ENCODE measurements at places on chromosomes 1 and 21.

DNA sequence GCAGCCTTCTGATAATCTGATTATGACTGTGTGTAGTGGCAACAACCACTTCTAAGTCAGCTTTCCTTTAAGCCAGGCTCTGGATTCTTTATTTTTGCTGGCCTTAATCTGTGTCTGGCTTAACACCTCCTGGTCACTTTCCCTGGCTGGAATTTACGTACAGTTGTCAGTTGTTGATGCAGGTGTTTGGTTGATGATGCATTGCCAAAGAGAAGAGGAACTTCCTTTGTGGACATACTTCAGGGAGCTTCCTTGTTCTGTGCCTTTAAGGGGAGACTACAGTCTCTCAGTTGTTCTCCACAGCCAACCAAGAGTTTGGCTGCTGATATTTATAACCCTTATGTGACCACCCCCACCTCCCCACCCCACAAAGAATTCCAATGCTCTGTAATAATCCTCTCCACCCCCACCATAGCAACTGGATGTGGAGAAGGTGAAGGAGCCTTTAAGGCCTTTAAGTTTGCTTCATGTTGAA is 96.0 kb upstream of the BMP8A start:
- no peak for DNase-seq

DNA sequence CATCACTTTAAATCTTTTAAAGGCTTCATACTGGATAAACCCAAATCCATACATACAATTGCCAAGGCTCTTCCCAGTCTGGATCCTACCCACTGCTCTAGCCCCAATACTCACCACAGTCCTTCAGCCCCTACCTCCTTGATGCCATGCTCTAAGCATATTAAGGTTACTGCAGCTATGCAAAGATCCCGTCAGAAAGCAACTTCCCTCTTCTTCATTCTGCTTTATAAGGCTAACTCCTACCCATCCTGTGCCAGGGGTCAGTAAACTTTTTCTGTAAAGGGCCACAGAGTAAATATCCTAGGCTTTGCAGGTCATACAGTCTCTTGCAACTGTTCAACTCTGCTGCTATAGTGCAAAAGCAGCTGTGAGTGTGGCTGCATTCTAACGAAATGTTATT is 34.3 kb upstream of the MTF1 start:
- no peak for DNase-seq

DNA sequence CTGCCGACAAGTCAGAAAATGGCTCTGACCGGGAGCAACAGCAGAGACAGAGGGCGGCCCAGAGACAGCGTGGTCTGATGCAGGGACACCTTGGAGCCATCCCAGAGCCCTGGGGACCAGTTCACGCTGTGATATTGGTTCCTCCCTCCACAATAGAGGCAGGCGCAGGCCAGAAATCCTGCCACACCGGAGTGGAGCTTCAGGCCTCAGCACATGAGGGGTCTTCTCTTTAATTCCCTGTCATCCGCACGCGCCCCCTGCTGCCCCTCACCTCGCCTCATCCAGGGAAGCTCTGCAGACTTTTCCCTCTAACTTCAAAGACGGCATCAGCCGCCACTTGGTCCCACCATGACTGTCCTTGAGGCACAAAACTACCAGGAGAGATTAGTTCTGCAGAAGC is 75.5 kb upstream of the ANGPTL1 start:
- no peak for DNase-seq

GRCh38 chr1:160716013-160716412 is 4.4 kb upstream of the CD48 start:
- no peak for DNase-seq

DNA sequence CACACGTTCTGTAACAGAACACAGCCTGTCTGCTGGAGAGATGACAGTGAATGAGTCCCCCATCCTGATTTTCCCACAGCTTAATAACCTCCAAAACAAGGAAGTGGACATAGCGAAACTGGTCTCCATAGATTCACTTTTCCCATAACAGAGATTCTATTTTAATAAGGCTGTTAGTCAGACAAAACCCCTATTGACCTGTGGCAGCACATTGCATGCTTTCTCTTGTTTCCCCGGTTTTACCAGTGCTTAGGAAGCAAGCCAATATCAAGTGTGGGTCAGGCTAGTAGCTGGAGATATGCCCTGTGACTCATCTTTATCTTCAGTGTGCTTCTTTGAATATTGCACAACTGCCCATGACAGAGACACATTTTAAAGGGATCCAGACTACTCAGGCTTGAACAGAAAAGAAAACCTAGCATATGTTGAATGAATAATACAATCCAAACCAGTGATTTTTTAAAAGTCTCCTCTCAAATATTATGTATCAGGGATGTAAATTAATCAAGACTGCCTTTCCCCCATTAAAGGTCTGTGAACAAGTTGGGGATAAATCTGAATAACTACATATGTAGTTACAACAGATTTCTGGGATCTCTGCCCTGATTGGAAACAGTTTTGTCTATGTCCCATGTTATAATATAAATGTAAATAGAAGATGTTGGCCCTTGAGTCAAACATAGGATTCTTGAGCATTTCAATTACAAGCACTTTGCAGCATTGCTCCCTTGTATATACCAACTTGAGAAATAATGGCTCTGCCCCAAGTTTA is 11.9 kb upstream of the CLDN8 start:
- DNase-seq, result no peak

GRCh38 chr1:56434025-56434424 is 145.3 kb downstream of the PLPP3 start:
- DNase-seq, result no peak

DNA sequence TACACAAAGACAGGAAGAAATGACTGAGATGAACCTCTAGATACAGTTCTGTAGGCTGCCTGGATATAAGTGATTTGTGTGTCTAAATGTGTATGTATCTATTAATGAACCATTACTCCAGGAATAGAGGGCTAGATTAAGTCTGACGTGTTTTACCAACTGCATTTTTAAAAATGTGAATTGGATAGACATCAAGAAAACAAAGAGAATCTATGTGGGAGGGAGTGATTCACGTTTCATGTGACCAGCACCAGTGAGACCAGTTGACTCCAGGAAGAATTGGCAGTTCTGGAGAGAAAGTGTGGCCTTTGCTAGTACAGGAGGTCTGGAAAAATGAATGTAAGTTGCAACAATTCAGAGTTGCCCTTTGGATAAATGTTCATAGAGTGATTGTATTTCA is 53.4 kb upstream of the RGS21 start:
- DNase-seq, result no peak

- DNase-seq, result no peak
These were observed 78.8 kb downstream of the SPSB1 start for GRCh38 chr1:9371391-9371935.
